M059J (cell line): ENCODE measurements at places on chromosomes 7 and 10.

DNA sequence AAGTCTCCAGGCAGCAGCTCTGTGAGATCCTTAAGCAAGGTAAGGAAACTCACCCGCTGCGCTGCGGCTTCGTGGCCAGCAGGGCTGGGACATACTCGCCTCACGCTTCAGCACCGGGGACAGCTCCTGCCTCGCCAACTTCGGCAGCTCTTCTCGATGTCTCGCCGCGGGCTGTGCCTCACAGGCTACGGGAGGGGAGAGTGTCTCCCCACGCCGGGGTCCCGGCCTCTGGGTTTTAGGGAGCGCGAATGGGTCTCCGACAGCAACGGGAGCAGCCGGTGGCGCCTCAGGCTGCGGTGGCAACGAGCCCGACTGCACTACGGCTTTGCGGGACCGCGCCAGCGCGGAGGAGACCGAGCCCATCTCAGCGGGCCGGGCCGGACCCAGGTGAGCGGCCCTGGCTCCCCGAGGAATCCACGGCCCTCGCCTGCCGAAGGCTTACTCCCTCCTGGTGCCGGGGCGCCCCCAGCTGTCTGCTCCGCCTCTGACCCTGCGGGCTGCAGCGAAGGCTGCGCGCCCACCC, 62.4 kb downstream of the LSM5 start:
- peak; percentile 55 for DNase-seq

- DNase-seq = peak; percentile 73
Measured at GRCh38 chr7:47945261-47946015, 2.8 kb downstream of the PKD1L1 start.

DNA sequence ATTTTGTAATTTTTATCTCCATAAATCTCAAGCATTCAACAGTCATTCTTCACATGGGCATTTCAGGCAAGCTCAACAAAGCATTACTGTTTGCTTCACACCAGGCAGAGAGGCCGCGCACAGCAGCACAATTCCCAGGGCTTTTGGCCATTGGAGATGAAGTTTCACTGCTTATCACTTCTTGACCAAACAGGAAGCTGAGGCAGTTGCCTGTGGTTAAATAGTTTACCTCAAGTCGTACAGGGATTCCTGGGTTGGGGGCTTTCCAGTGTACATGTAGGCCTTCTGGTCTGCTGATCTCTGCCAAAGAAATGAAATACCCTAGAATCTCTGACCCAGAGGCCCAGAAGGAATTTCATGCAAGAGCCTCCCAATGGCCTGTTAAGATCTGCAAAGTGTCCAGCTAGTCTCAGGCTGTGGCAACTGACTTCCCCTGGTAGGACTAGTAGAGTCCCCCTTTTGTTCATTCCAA, 11.2 kb upstream of the PRDX3 start:
- peak; percentile 76 for DNase-seq

GRCh38 chr7:137981668-137982067, 20.2 kb downstream of the CREB3L2 start:
- DNase-seq = peak; percentile 42

GRCh38 chr7:44536090-44536489, 5.0 kb downstream of the NPC1L1 start:
- DNase-seq = no peak

- no peak for DNase-seq
Measured at GRCh38 chr10:97468162-97468561, 22.2 kb downstream of the ZDHHC16 start.

DNA sequence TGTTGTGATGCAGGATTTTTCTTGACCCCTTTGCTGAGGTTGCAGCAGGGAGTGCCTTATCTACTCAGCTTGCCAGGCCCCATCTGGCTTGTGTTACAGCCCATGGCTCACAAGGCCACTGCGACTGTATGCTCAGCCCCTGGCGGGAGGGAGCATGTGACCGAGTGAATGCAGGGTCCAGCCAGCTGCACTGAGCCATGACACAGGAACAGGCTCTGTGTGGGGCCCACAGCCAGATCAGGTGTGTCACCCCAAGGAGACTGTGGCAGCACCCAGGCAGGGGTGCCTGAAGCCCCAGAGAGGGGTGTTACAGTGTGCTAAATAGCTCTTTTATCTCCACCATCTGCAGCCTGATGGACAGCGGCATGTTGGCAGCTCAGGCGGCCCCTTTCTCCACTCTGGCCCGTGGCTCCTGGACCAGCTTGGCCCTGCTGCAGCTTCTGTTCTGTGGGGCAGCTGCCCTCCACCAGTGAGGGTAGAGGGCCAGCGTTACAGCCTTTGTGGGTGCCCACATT, 2.6 kb upstream of the PCBD1 start:
- no peak for DNase-seq

- DNase-seq = no peak
Measured at GRCh38 chr7:22356701-22357310, at the start of gene RAPGEF5. RAPGEF5 (minus strand) TSS chr7:22357154; CDS start chr7:22357060, 94 bp downstream.

DNA sequence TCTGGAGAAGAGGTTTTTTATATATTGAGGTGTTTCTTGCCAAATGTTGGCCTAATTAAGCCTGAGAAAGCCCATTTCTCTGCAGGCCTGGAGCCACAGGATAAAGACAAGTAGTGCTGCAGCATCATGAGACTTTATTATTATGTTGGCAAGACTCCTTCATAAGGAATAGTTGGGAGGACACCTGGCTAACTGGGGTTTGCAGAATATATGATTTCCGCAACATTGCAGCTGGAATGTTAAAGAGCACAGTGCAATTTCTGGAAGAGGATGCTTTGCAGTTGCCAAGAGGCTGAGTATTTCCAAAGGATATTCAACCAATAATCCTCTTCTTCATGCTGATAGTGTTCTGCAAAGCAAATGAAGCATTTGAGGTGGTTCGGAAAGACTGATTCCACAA, 1512.8 kb upstream of the LRRTM3 start:
- DNase-seq = no peak
